ENCODE measurements at places on chromosomes 5 and 9. TPM values are rescaled to one million over a fixed set of nuclear protein-coding genes. Genes with fewer than 3 reads are reported as not detected.

Gene CFAP77
- total RNA-seq: not detected

GRCh38 chr9:22033012-22033630, 24.0 kb upstream of the CDKN2B start:
- no peak for DNase-seq

DNA sequence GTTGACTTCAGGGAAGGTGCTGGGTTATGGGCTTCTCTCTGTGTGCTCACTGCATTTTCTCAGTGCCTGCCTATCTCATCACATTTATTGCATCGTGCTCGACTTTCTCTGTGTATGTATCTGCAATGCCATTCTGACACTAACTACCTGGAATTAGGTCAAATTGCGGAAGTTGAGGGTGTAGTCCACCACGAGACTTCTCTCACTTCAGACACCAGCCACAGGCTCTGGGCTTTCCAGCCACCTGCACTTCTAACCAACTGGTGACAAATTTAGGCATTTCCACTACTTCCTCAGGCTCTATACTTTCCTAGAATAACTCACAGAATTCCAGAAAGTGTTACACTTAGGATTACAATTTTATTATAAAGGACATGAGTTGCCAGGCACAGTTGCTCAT, 188.6 kb upstream of the ZNF608 start:
- DNase-seq: peak; percentile 57

Gene SPINK4
- not detected for total RNA-seq

DNA sequence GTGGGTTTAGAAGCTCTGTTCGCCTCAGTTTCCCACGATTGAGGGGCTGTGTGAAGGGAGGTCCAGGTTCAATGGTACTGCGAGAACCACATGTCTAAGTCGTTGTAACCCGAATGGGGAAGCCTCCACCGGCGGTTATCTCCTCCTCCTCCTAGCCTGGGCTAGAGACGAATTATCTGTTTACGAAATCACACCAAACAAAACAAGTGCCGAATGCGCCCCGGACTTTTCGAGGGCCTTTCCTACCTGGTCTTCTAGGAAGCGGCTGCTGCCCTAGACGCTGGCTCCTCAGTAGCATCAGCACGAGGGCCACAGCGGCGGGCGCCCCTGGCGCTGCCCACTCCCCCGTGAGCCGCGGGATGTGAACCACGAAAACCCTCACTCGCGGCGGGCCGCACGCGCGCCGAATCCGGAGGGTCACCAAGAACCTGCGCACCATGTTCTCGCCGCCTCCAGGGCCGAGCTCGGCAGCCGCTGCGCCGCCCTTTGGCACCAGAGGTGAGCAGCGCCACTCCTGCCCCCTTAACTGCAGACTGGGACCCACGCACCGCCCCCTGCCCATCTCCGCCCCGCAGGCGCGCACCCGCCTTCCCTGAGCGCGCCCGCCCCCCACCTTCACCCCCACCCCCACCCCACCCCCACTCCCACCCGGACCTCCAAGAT, at the start of gene CDKN2A:
Gene CDKN2A (minus strand): TSS at position 500 of the 663 bp plus-strand sequence.
- peak; percentile 59 for DNase-seq

DNA sequence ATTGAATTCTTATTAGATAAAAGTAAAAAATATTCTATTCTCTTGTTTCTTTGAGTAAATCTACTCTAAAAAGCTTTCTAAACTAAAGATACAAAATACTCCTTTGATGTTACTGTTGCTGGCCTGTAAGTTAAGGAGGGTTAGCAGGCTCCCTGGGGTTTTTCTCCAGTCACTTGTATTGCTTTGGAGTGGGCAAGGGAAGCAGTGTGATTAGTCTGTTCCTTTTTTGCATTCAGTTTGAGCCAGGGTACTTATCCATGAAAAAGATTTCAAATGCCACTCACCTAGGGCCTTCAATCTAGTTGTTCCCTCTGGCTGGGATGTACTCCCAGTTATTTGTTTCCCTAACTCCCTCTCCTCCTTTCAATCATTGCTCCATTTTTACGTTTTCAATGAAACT, 256.2 kb upstream of the SMC2 start:
- DNase-seq: no peak

DNA sequence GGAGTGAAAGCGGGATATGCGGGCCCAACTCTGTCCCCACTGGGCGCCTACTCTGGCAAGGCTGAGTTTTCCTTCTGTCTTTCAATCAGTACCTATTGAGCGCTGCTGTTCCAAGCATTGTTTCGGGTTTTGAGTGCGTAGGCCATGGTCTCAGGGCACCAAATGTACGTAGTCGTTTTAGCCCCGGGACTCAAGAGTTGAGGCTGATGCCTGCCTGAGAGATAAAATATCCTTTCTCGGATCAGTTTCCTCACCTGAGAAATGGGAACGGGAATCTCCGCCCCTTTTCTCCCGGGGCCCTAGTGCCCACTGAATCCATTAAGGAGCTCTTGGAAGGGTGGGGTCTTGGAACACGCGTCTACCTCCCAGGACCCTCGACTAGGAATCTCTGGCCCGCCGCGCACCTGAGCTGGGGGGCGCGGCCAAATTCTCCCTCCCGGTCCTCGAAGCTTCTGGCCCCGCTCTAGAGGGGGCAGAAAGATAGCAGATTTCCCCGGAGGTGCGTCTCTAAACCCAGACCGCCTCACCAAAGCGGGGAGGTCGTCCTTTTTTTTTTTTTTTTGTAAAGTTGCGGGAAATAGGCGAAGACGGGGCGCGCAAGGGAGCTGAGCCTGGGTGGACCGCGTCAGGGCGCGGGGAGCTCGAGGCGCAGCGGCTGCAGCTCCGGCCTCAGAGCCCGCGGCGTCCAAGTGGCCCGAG, 494 bp upstream of the CXXC5 start:
- no peak for DNase-seq

Gene PDE6A
- not detected for total RNA-seq

Gene NME5
- total RNA-seq: not detected

- DNase-seq: no peak
Observed at GRCh38 chr5:96931605-96932004, 4.3 kb upstream of the LNPEP start.

DNA sequence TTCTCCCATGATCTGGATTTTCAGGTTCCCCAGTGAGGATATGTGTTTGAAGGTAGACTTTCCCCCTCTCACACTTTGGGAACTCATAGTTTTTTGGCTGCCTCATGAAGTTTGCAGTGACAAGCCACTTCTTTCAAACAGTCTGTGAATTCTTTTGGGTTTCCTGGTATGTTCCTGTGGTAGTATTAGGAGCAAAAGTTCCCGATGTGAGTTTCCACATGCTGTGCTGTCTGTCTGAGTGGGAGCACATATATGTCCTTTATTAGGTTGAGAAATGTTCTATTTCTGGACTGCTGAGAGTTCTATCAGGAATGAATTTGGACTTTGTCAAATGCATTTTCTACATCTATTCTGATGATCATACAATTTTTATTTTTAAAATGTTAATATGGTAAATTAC, 273.2 kb upstream of the TARS1 start:
- no peak for DNase-seq

DNA sequence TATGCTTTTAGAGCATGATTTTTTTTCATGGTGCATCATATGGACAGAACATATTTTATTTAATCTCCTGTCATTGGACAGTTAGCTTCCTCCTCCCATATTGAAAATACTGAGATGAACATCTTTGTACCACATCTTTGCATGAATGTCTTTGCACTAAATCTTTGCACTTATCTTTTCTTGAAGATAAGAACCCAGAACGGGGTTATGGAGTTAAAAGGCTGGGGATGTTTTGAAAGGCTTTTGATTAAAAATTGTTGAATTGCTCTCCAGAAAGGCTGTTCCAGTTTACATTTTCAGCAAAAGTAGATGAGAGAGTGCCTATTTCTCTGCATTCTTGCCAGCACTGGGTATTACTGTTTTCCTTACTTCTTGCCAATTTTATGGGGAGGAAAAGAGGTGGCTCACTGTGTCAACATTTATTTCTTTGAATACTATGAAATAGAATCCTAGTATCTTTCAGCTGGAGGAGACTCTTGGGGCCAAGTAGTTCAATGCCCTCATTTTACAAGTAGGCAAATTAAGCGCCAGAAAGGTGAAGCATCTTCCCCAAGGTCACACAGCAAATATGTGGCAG, 7.2 kb downstream of the NCS1 start:
- no peak for DNase-seq

DNA sequence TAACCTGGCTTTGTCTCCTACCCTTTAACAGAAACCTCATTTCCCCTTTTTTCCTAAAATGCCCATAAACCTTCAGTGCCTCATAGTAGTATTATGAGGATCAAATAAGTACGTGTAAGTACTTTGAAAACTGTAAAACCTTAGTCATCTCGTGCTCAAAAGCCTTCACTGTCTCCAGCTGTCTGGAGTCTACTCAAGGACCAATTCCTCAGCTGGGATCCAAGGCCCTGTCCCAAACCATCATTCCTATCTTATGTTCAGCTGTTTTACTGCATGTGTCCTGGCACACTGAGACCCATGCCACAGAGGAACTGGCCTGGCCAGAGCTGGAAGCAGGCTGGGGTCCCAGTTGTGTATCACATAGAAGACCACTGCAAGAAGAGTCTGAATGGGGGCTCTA, 15.9 kb downstream of the ADAMTSL1 start:
- no peak for DNase-seq

DNA sequence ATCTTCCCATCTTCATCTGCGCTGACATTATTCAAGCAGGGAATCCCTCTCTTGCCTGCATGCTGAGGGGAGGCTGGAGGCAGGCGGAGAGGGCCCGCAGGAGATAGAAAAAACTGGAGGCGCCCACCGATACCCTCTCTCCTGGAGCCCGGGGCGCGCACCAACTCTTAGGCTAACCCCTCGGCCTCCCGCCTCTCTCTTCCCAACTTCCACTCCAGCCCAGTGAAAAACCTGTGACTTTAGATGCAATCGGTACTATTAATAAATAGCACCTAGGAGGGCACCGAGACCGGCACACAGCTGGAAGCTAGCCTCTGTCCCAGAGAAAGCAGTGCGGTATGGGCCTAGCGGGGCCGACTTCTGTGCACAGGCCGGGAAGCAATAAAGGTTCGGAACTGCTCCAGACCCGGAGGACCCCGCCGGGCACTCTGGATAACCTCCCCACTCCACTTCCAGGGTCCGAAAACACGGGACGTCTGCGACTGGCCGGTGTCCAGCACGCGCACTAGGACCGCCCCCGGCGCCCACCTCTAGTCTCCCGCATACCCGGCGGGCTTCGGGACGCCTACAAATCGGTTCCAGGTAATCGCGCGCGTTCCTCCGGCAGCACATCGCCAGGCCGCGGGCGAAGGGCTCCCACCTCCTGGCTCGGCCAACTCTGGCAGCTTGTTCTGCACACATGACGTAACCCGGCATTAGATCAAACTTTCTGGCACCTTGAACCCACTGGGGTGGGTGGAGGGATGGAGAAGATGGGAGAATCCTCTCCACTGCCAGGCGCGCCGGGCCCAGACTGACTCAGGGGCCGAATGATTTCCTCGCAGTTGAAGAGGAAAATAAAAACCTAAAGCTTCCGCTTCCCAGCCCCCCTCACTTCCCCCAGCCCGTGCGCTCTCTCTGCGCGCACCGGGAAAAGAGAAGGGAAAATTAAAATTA, 1.4 kb downstream of the EFNA5 start:
- DNase-seq: peak; percentile 8

DNA sequence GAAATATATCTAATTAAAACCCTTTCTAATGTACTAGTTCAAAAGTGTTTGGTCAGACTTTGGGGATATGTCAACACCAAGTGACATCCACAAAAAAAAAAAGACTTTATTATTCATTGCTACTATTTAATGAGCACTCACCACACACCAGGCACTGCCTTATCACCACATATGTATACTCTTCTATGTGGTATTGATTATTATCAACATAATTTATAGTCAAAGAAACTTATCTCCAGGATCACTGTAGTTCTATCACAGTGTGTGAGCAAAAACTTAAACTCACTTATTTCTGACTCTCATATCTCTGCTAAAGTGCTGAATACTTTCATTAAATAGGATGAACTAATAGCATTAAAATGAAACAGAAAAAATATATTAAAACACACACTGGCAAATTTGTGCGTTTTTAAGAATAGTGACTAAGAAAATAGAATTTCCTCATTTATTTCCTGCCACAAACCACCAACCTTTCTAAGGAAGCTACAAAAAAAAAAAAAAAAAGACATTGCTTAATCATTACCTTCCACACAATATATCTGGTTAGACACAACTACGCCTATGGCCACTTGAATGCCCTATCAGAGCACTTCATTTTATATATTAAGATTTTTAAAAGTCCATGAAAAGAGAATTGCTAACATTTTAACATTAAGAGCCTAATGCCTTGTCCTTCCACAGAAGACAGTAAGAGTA, 12.8 kb downstream of the SLCO4C1 start:
- no peak for DNase-seq

DNA sequence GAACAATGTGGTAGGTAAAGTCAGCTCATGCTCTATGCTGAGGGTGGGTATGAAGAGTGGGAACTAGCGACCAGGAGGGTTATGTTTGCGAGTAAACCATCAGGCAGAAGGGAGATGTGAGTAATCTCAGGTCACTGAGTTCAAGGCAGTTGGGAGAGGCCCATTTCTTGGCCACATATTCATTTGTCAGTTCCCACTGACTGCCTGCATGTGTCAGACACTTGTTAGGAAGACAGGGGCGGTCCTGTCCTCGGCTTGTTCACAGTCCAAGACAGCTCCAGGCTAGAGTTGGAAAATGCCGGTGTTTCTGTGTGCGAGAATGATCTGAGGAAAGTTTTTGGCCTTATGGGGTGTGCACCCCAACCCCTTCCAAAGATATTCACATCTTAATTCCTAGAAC, 48.6 kb upstream of the GDNF start:
- no peak for DNase-seq
